ENCODE measurements at places on chromosomes 13 and 19. TPM values are rescaled to one million over a fixed set of nuclear protein-coding genes. Genes with fewer than 3 reads are reported as not detected.
A peak's percentile ranks its signal among the peaks of the same experiment; 100 is the strongest.

- DNase-seq: no peak
Observed at GRCh38 chr19:49339301-49340068, 4.3 kb downstream of the CD37 start.

DNA sequence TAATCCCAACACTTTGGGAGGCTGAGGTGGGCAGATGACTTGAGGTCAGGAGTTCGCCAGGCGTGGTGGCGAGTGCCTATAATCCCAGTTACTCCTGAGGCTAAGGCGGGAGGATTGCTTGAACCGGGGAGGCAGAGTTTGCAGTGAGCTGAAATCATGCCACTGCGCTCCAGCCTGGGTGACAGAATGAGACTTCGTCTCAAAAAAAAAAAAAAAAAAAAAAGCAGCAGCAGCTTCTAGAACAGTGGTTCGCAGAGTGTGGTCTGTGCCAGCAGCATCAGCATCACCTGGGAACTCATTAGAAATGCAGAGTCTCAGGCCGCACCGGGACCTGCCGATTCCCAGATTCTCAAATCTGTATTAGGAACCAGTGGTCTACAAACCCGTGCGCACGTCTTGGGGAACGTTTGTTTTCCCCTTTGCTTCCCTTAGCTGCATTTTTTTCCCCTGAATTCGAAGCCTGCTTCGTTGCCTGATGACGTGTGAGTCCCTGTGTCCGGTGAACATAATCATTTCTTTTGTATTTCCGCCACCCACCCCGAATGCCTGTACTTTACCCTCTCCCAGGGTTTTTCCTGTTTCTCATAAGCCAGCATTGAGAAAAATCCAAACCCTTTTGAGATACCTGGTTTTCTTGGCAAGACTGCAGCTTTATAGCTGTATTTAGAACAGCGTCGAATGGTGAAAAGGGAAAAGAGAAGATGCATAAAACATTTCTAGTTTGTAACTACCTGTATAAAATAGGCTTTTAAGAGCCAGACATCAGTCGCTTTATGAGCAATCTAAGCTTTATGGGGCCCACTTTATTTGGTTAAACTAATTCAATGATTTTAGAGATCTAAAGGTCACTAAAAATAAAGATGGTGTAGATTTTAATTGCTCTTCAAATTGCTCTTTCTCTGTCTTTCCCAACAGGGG lies 49.8 kb downstream of the BICRA start:
- DNase-seq: no peak

DNA sequence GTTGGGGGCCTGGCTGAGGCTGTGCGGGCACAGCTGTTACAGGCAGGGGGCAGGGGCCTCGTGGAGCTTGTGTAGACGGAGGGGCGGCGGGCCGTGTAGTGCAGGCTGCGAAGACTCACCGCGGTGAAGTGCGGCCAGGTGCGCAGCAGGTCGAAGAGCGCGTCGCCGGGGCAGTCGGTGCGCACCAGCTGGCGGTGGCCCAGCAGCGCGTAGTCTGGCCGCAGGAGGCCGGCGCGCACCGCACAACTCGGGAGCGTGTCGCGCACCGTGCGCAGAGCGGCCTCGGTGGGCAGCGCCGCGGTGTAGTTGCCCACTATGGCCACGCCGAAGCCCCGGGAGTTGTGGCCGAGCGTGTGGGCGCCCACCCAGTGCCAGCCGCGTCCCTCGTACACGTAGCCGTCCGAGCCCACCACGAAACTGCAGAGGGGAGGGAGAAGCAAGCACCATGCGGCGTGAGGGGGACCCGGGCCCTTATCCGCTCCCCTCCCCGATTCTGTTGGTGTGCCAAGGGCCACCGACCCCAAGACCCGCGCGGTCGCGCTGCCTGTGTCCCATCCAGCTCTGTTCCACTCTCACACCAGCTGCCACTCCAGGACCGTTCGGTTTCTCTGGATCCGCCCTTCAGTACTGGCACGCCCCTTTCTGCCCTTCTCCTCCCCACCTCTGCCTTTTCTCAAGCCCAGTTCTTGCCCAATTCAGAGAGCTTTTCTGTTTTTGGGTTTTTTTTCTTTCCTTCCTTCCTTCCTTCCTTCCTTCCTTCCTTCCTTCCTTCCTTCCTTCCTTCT lies 5.4 kb upstream of the RASAL3 start:
- DNase-seq: no peak

DNA sequence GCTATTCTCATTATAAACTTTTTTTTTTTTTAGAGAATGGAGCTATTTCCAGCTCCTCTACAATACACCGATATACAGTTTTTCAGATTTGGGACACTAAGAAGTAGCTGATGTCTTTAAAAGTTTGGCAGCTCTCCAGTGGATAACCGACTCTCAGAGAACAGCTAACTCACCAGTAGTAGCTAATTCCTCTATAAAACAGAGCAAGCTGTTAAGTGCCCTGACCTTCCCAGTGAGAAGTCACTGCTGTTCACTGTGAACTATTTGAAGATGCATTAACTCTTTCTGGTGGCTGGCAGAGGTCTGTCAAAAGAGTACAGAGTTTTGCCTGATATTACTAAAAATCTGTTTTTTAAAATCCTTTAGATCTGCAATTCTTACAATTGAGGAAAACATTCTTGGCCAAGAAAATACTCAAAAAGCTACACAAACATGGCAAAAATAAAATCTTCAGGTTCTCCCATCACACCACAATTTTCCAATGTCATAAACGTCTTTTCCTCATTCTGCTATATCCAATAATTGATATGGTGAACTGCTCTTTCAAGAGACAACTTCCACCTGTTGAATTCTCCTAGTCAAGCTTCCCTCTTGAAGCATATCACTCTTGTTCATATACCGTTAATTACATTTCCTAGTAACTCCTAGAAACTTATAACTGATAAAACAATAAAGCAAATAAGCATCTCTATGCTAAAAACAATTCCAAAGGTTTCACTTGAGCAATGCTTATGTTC lies 44.2 kb downstream of the TBC1D4 start:
- no peak for DNase-seq

- no peak for DNase-seq
Observed at GRCh38 chr13:107942030-107942617, 273.2 kb downstream of the LIG4 start.

GRCh38 chr19:38550376-38550775 lies 67.4 kb downstream of the MAP4K1 start:
- no peak for DNase-seq

GRCh38 chr13:44336934-44337333 lies 36.7 kb upstream of the SERP2 start:
- DNase-seq: no peak

- DNase-seq: peak; percentile 23
Observed at GRCh38 chr19:39347332-39348164, 5.3 kb downstream of the SAMD4B start.

- DNase-seq: no peak
Observed at GRCh38 chr19:44722131-44723121, 23.5 kb downstream of the CEACAM16 start.

- no peak for DNase-seq
Observed at GRCh38 chr13:82879921-82880320, 1002.4 kb downstream of the SLITRK1 start.

- DNase-seq: no peak
Observed at GRCh38 chr13:38369058-38369457, 19.4 kb downstream of the UFM1 start.

GRCh38 chr13:32178763-32179162 lies 136.4 kb downstream of the ZAR1L start:
- no peak for DNase-seq

DNA sequence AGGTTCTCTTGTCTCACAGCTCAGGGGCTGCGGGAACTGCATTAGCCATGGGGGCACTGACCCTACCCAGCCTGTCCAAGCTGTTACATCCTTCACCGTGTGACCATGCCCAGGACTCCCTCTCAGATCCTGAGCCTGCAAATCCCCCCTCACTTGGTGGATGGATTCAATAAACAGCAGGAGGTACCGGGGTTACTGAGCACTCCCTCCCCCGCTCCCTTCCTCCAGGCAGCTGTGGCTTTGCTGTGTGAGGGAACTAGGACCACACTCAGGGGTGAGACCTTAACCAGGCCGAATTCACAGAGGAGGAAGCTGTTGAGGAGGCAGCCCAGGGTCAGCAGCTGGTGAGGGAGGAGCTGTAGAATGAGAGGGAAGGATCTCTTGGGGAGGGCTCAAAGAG lies 27.0 kb upstream of the CEACAM1 start:
- DNase-seq: no peak

DNA sequence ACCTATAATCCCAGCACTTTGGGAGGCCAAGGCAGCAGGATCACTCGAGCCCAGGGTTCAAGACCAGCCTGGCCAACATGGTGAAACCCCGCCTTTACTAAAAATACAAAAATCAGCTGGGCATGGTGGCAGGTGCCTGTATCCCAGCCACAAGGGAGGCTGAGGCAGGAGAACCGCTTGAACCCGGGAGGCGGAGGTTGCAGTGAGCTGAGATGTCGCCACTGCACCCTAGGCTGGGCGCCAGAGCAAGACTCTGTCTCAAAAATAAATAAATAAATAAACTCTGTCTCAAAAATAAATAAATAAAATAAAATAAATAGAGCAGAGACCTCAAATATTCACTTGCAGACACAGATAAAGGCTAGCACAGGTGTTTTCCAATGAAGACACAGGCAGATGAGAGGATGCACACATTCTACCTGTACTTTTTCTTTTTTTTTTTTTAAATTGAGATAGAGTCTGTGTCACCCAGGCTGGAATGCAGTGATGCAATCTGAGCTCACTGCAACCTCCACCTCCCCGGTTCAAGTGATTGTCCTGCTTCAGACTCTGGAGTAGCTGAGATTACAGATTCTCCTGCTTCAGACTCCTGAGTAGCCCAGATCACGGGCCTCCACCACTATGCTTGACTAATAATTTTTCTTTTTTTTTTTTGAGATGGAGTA lies 2.7 kb upstream of the RPS16 start:
- no peak for DNase-seq

GRCh38 chr13:46531953-46532352 lies 21.0 kb upstream of the LRCH1 start:
- DNase-seq: no peak

GRCh38 chr13:106527826-106528225 lies 7.6 kb downstream of the EFNB2 start:
- no peak for DNase-seq

- DNase-seq: peak; percentile 21
Observed at GRCh38 chr13:36998624-36999041, 507 bp downstream of the ALG5 start.

GRCh38 chr13:23754997-23755396 lies 134.2 kb downstream of the MIPEP start:
- no peak for DNase-seq

DNA sequence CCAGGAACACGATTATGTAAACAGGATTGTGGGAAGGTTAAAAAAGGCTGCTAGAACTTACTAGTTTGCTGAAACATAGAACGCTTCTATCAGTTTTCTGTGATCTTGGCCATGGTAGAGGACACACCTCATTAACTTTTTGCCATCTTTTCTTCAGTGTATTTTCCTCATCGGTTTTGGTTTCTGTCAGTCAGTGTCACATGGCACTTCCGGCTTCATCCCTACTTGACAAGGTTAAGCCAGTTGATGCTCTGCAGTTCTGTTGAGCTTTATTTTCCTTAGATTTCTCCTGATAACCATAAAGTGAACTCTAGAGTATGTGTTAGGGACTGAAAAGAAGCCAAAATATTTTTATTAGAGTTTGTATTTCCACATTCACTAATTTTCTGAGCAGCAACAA lies 147.5 kb downstream of the NDFIP2 start:
- no peak for DNase-seq

OLFM2 gene
- total RNA-seq: 1.2 TPM

TDRD12 gene
- total RNA-seq: 0.91 TPM

CTXN1 gene
- total RNA-seq: 0.63 TPM

KLF16 gene
- 27.5 TPM for total RNA-seq

PSG7 gene
- total RNA-seq: not detected

SIGLECL1 gene
- not detected for total RNA-seq

MBD3L3 gene
- total RNA-seq: not detected

ARHGEF7 gene
- 55.1 TPM for total RNA-seq

PIAS4 gene
- total RNA-seq: 33.4 TPM

SPRED3 gene
- 4.2 TPM for total RNA-seq

CEACAM3 gene
- total RNA-seq: not detected

CDK8 gene
- total RNA-seq: 21.3 TPM
